Adipocyte (in vitro differentiated cells): ENCODE measurements at places on chromosomes 5 and 9.
A peak's percentile ranks its signal among the peaks of the same experiment; 100 is the strongest.

GRCh38 chr9:132183134-132183533, 21.3 kb downstream of the NTNG2 start:
- DNase-seq, result no peak

- no peak for DNase-seq
Measured at GRCh38 chr9:119441338-119441737, 72.1 kb upstream of the BRINP1 start.

DNA sequence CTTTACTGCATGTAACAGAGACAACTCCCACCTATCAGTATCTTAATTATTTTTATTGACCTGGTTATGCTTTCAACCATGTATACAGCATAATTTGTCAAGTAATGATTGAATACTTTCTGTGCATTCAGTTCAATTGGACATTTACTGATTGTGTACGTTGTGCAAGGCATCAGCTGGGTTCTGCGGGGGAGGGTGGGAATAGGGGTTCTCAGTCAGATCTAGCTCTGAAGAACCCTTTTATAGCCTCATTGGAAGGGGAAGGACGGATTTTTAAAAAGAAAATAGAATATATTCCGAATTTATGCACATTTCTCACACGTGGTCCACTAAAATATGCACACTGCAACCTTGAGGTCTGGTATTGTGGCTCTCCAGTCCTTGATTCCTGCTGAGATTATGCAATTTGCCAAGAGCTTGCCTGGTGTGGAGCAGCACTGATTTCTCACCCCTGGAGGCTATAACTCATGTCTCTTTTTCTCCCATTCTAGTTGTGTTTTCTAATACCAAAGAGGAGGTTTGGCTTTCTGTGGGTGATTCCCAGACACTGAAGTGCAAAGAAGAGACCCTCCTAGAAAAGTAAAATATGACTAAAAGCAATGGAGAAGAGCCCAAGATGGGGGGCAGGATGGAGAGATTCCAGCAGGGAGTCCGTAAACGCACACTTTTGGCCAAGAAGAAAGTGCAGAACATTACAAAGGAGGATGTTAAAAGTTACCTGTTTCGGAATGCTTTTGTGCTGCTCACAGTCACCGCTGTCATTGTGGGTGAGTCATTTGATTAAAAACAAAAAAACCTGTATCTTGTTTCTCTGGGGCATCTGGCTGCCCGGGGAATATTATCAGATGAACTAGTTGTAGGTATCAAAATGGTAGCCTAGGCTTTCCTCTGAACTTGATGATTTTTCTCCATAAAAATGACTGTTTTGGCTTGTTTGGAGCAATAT, 1.7 kb downstream of the SLC1A3 start:
- DNase-seq, result peak; percentile 3

- no peak for DNase-seq
Measured at GRCh38 chr5:72206160-72206559, 98.9 kb downstream of the MAP1B start.

GRCh38 chr9:38153910-38154291, 84.9 kb upstream of the SHB start:
- no peak for DNase-seq

- peak; percentile 95 for DNase-seq
Measured at GRCh38 chr9:110744715-110745384, 76.3 kb downstream of the MUSK start.

- no peak for DNase-seq
Measured at GRCh38 chr5:5192681-5193080, 52.6 kb downstream of the ADAMTS16 start.

GRCh38 chr9:113930390-113930783, 54.3 kb downstream of the ZNF618 start:
- DNase-seq, result no peak

DNA sequence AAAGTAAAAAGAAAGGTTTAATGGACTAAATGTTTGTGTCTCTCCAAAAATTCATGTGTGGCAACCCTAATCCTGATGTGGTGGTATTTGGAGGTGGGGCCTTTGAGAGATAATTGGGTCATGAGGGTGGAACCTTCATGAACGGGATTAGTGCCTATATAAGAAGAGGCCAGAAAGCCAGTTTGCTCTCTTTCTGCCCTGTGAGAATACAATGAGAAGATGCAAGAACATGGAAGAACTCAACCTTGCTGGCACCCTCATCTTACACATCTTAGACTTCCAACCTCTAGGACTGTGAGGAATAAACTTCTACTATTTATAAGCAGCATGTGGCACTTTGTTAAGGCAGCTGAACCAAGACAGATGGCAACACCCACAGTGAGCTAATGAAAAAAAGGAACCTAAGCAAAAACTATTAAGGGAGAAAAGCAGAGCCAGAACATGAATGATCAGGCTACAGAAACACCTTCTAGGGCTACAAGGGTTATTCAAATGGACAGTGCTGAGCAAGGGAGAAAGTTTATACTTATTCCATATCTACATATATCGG, 159.5 kb downstream of the PLK2 start:
- no peak for DNase-seq

GRCh38 chr5:10786835-10787234, 25.8 kb upstream of the DAP start:
- no peak for DNase-seq

DNA sequence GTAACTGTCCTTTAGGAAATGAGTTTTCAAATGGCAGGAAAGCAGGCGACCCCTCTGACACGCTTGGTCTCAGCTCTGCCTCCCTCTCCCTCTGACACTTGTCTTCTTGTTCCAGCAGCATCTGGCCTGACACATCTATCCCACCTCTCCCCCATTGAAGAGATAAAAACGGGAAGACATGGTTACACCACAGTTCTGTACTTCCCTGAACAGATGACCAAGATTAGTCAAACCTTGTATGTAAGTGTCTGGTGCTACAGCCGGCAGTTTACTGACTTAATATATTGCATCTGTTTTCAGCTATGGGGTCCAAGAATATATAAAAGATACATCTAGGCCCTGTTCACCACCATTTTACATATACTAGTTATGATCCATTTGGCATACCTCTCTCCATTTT, 29.6 kb upstream of the MLLT3 start:
- DNase-seq, result no peak

DNA sequence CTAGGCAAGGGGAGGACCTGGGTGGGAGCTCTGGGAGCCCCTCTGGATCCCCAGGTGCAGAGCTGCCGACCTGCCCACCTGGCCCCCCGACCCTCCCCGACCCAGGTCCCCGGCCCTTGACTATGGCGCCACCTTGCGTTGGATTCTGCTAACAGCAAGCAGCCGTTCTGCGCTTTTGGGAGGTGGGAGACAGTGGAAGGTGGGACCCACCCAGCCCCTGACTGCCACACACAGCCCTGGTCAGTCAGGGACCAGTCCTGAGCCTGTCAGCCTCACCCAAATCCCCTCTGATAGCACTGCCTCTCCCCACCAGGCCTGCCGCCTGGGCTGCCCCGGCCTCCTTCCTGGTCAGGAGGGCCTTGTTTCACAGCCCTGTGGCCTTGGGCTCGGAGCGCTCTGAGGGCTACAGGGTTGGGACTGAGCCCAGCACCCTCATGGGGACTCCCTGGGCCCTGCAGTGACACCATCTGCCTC, 77.9 kb downstream of the HMCN2 start:
- peak; percentile 45 for DNase-seq

DNA sequence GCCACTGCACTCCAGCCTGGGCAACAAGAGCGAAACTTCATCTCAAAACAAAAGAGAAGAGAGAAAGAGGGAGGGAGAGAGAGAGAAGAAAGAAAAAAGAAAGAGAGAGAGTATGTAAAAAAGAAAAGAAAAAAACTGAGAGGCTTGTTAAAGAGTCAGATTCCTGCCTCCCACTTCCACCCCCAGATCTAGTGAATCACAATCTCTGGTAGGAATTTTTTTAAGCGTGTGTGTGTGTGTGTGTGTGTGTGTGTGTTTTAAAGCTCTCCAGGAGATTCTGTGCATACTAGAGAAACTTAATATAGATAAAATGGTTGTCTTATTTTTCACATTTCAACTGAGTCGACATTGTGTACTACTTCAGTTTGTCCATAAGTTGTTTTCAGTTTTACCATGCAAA, 32.0 kb downstream of the SAR1B start:
- DNase-seq, result peak; percentile 60
